ENCODE measurements at places on chromosomes 11 and 22.

DNA sequence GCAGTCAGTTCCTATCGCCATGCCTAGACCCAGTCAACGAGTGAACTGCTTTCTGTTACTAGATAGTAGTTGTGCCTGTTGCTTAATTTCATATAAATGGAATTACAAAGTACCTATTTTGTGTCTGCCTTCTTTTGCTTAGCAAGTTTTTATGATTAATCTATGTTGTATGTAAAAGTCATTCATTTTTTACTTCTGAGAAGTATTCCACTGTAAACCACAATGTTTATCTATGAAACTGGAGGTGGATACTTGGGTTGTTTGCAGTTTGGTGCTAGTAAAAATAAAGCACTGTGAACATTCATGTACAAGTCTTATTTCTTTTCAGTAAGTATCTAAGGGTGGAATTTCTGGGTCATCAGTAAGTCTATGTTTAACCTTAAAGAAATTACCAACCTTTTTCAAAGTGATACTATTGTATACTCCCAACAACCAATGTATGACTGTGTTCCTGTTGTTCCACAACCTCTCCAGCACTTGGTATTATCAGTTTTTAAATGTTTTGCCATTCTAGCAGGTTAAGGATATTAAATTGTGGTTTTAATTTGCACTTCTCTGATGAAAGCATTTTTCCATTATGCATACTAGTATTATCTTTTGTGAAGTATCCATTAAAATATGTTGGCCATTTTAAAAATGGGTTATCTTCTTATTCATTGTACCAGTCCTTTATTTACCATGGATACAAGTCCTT is 68.2 kb downstream of the DNAJC24 start:
- no peak for DNase-seq

GRCh38 chr22:37357446-37358075 is 69.7 kb downstream of the ELFN2 start:
- no peak for DNase-seq

DNA sequence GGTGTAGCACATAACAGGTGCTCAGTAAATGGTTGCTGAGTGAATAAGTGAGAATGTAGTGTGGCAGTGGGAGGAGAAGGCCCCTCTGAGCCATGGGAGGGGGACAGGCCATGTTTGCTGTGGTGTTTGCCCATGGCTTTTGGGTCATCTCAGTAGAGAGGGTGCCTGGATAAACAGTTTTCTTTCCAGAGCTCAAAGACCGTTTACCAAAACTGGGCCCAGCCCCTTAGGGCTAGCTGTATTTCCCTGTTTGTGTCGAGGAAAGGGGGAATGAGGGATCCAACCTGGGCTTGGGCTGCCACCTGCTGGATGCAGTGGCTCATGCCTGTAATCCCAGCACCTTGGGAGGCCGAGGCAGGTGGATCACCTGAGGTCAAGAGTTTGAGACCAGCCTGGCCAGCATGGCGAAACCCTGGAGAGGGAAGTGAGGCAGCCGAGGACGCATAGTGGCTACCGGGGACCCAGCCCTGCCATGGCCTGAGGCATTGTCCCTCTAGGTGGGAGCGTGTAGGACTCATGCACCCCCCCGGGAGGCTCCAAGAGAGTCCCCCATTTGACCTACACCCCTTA is 8.7 kb upstream of the LTO1 start:
- DNase-seq: no peak

GRCh38 chr11:1873048-1873812 is 18.5 kb downstream of the PRR33 start:
- DNase-seq: no peak

GRCh38 chr11:113372309-113372708 is 15.3 kb upstream of the ANKK1 start:
- no peak for DNase-seq

DNA sequence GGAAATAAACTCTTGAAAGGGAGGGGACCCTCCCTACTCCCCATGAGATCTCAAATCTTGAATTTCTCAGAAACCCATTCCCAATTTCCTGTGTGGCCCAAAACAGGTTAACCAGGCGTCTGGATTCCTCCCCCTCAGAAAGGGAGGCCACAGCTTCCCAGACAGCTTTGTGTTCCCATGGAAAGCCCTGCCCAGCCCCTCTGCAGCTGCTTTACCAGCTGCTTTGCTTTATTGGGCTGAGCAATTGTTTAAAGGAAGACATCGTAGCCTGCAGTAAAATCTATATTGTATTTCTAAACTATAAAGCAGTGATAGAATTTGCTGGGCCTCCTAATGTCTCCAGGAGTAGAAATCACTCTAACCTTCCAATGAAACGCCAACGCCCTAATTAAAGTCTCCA is 97.4 kb downstream of the CHST1 start:
- DNase-seq: no peak

GRCh38 chr11:598005-598680 is 17.6 kb downstream of the IRF7 start:
- DNase-seq: no peak

DNA sequence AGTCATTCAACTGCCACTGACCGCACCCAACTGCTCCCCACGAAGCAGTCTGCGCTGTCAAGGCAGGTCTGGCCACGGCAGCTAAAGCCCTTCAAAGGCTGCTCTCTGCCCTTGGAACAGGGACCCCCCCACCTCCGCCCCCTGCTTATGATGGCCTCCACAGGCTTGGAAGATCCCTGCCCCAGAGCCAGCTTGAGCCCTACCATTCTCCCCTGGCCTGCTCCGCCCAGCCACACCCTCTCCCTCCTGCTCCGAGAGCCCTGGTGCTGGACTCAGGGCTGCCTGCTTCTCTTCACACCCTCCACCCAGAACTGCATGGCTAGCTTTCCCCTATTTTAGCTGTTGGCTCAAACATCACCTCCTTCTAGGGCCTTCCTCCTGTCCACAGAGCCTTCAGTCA is 19.0 kb downstream of the ZMAT5 start:
- no peak for DNase-seq

DNA sequence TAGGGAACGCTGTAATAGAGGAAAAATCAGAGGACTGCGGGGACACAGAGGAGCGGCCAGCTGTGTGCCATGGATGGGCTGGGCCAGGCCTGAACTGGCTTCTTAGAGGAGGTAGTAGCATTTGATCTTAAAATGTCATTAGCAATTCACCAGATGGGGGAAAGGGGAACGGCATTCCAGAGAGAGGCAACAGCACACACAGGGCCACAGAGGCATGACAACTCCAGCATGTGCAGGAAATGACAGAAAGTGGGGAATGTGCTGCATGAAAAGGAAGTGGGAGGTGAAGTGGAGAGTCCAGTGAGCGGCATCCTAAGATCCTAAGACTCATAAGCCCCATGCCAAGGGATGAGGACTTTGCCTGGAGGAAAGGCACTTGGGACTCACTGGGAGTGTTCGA is 69.0 kb downstream of the UBASH3B start:
- DNase-seq: no peak

GRCh38 chr11:70506658-70506970 is 108.3 kb downstream of the CTTN start:
- DNase-seq: no peak

DNA sequence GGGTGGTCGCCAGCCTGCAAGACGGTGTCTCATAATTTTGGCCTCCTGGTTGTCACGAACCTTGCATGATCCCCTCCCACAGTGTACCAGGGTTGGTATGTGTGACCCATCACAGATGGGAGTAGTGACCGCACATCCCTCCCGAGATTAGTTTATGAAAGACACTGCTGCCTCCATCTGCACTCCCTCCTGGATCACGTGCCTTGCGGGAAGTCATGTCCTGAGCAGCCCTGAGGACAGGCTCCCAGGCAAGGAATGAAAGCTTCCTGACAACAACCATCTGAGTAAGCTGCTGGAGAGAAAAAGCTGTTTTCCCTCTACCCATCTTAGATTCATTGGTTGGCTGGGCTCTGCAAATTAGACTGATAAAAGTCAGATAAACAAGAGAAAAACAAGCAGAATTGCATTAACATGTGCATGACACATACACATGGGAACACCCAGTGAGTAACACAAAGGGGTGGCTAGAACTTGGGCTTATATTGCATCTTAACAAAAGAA is 14.4 kb upstream of the PAMR1 start:
- DNase-seq: no peak

- no peak for DNase-seq
Observed at GRCh38 chr11:96134602-96135001, 208.4 kb downstream of the MAML2 start.

- no peak for DNase-seq
Observed at GRCh38 chr11:92050305-92050704, 174.3 kb upstream of the FAT3 start.

DNA sequence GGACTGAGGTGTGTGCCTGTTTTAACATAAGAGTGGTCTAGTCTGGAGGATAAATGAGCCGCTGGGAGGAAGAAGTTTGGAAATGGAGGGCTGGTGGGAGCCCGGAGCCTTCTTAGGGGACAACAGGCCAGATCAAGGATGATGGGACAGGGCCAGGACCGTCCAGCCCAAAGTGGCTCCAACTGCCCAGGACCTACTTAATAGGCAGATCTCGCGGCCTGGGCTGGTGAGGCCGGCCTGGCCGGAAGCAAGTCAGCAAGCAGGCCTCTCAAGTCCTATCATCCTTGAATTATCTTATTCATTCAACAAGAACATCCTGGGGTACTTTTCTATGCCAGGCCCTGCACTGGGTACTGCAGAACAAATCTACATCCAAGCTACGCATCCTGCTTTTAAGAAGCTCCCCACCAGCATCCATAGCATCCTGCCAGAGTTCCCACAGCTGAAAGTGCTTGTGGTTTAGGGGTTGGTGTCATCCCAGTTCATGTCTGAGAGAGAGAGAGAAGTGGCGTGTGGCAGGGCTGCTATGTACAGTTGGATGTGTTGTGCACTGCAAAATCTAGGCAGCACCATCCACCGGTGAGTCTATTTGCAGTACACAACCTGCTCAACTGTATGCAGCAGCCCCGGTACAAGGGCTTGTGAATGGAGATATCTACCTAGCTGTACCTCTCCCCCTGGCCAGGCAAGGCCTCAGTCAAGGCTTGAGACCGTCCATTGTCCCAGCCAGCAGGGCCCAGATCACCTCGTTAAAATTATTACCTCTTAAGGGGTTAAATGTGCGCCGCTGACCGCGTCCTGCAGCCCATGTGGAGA is 82.1 kb downstream of the FBLN1 start:
- no peak for DNase-seq

- DNase-seq: no peak
Observed at GRCh38 chr11:132942611-132943356, 589.5 kb downstream of the OPCML start.

DNA sequence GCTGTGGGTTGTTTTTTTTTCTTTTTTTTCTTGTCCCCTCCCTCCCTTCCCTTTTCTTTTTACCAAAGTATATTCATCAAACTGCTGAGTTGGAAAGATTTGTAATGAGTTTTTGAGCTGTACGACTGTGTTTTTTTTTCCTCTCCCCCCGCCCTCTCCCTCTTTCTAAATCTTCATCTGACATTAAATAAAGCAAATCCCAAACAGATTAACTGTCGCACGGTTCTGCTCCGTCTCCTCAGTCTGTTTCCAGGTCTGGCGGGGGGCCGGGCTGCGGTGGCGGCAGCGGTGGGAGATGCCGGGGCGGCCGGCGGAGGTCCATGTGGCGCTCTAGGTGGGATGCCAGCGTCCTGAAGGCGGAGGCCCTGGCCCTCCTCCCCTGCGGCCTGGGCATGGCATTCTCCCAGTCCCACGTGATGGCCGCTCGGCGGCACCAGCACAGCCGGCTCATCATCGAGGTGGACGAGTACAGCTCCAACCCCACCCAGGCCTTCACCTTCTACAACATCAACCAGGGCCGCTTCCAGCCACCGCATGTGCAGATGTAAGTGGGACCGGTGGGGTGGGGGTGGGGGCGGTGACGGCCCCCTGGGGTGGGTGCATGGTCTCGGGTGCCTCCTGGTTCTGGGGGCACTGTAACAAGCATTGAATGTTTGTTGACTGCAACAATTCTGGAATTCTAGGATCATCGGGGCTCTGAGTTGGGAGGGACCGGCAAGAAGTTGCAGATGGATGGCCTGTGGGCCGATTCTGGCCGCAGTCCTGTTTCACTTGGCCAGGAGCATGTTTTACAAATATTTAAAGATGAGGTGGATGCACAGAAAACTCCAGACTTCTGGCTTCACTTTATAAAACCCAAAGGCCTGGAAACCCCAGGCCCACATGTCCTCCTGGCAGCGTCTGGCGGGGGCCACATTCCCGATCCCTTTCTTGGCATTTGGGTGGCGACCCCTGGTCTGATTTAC is 13.1 kb downstream of the MPPED1 start:
- DNase-seq: no peak

DNA sequence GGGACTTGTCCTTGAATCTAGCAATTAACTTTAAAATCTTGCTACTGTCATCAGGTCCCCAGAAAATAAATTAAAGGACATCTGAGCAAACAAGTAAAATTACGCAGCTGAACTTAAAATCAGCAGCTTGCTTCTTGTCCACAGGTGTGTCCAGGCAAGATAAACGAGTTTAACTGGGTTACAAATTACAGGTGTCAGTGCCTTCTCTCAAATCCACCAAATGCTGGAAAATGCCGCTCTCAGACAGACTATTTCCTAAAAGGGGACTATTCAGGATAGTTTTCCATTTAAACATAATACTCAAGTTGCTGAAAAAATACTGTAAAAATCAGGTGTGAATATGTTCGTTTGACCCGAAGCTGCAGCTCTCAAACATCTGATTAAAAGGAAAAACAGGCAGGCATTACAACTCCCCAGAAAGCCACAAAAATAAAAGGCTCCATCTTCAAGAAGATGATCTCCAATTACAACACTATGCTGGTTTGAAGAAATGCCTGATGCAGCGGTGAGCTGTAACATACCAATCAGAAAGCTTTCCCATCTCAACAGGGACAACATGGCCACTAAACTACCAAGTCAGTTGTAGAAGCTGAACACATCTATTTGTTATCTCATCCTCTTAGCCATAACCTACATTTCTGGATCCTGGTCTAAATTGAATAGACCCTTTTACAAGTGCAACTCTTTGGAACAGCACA is 82.1 kb downstream of the CADM1 start:
- no peak for DNase-seq

- no peak for DNase-seq
Observed at GRCh38 chr11:83249972-83250593, 36.1 kb downstream of the CCDC90B start.

DNA sequence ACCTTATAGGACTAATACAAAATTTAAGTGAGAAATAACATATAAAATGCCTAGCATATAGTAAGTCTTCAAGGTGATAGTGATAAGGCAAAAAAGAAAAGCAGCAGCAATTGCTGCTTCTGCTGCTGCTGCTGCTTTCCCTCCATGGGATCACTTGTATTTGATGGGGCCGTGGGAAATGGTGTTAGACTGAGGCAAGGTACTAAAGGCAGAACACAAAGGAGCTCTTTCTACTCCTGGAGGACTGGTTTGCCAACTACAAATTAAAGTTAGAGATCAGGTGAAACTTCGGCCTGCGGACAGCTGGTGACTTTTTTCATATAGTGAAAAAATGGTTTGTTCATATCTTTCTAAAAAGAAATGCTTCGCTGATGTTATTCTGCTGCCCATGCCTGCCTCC is 46.3 kb downstream of the SWAP70 start:
- no peak for DNase-seq

- DNase-seq: no peak
Observed at GRCh38 chr11:40306938-40307548, 1152.4 kb downstream of the LRRC4C start.

- no peak for DNase-seq
Observed at GRCh38 chr11:112784323-112785073, 176.7 kb upstream of the NCAM1 start.

GRCh38 chr11:20154381-20154780 is 5.9 kb downstream of the DBX1 start:
- no peak for DNase-seq

GRCh38 chr11:67266449-67267187 is at the start of gene GRK2:
Gene GRK2, plus strand, starts transcription at chr11:67266473. Its CDS starts 227 bp downstream, at chr11:67266700.
- no peak for DNase-seq
